Activated CD4-positive, alpha-beta T cell treated with anti-CD3 and anti-CD28 coated beads, Interleukin-2, amount 50 U/mL, for 4 hours (primary cell): ENCODE measurements at places on chromosomes 7 and 10.

GRCh38 chr7:151623766-151624165, 104.1 kb upstream of the RHEB start:
- no peak for DNase-seq

GRCh38 chr10:62817766-62818425, 1.7 kb upstream of the EGR2 start:
- DNase-seq, result peak; percentile 59

DNA sequence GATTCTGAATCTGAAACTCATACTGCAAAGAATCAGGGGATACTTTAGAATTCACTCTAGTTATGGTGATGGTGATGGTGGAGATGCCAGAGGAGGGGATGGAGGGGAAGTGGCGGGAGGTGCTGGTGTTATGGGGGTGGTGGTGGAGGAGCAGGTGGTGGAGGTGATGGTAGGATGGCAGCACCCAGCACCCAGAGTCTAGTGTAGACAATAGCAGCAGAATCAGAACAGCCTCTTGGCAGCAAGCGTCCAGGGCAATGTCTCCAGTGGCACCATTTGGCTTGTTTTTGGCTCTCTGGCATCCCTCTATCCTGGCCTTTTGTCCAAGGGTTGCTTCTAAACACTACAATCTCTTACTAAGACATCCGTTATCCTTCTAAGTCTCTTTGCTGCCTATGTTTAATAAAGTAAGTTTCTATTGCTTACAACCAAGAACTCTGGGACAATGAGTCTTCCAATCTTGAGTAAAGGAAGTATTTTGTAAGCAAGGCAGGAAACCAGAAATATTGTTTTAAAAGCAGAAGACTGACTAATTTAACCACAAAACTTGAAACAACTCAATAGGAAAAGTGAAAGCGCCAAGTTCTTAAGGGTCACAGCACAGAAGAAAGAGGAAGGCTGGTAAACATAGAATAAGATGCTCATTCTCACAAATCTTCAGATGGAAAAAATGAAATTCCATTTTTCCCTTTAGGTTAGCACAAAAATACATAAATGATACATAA, 42.4 kb upstream of the GDF10 start:
- no peak for DNase-seq

DNA sequence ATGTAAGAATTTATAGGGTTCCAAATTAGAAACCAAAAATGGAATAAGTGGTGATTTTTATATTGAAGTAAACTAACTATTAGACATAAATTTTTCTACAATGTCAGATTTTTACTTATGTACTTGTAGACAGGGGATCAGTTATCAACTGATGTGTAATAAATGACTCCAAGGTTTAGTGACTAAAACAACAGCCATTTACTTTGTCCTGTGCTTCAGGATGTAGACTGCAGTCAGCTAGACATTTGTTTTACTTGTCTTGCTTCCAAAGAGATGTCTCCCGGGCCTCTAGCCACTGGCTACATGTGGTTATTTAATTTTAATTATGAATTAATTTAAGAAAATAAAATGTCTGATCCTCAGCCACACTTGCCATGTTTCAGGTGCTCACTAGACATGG, 249.7 kb upstream of the IGFBP3 start:
- no peak for DNase-seq

DNA sequence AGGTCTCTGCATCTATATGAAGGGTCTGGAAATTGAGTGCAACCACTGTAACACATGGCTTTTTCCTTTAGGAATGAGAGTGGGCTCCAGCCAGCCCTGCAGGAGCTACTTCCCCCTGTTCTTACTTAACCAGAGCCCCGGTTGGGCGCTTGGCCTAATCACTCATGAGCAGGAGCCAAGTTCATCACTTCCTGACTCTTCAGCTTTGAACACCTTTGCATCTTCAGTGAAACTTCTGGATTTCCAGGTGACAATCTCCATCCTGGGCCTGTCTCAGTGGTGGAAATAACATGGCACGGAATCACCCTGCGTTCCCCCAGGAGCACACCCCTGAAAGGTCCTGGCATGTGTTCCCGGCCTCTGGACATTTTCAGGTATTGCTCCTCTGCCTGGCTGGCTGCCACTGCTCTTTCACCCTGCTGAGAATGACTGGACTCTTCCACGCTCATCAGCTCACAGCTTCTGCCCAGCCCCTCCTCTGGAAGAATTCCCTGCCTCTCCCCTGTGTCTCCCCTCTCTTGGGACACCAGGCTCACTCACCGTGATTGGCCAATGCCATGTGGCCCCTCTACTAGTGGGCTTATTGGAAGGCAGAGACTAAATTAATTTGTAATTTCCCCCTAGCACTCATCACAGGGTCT, 229.1 kb upstream of the GRB10 start:
- DNase-seq, result no peak

GRCh38 chr7:650339-651031, 76.0 kb upstream of the DNAAF5 start:
- no peak for DNase-seq

DNA sequence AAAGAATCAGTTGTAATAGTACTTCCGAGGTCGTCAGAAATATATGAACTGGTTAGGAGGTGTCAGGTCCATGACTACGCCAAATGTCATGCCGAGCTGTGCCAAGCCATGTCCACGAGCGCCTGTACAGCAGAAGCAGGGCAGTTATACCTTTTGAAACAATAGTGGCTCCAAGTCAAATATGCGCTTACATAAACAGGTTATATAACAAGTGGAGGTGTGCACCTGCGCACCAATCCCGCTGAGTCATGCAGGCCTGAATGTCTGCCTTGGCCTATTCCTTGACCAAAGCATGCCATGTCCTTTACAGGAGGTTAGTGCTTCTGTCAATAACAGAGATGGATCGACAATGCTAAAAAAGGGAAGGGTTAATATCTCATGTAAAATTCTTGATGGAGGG, 21.3 kb upstream of the TRUB1 start:
- no peak for DNase-seq

- DNase-seq, result no peak
These were observed 35.1 kb downstream of the MACROH2A2 start for GRCh38 chr10:70087616-70088307.

- DNase-seq, result no peak
These were observed 200.1 kb upstream of the FOXP2 start for GRCh38 chr7:114214466-114214865.

DNA sequence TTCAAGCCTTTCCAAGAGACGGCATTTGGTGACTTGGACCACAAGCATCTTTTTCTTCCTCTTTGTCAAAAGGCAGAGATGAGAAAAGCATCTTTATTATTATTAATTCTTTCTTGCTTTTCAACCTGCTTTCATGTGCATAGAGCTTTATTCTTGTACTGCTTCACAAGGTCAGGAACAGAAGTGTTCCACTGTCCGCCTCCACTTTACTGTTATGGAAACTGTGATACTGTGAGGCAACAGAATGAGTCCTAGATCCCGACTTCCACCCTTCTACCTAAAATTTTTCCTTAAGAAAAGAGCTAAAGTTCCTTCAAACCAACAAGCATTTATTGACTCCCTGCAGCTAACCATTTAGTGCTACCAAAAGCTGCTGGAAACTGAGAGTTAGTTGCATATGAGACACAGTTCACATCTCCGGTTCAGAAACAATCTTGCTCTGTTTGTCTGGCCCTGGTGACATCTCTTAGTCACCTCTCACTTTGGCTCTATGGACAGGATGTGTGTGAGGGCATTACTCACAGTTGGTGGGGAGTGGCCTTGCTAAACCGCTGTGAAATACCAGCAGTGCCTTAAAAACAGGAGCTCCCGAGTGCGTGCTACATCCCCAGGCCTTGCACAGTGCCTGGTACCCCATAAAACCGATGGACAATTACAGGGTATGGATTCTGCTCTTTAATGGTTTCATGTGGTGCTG, 77.1 kb upstream of the TRIL start:
- DNase-seq, result no peak

DNA sequence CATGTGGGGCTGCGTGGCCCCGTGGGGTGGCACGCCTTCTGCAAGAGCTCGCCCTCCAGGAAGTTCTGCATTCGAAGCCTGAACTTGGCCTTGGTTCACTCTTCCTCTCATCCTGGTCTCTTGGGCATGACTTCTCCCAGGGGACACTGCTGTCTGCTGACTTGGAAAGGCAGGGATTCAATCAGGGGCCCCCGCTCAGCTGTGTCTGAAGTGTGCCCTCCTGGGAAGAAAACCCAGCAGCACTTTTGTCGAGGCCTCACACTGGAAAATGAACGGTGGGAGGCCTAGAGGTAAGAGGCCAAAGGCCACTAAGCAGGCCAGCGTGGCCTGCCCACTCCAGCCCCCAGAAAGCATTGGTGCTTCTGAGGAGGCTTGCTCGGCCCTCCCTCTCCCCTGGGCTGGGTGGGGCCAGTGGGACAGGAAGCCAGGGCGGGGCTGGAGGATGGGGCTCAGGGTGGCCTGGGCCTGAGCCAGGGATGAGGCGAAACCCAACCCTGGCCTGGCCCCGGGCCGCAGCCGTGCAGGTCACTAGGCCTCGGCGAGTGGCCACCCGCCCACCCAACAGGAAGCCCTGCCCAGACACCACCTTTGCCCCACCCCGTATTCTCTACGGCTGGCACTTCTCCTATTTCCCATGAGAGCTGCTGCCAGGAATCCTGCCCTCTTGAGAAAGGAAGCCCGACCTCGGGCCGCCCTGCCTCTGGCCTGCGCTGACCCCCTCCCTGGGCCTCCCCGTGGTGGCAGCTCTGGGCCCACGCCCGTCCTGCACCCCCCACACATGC, 81.1 kb downstream of the ZMIZ1 start:
- DNase-seq, result no peak
